ENCODE measurements at places on chromosomes 5 and 9. TPM values are rescaled to one million over a fixed set of nuclear protein-coding genes. Genes with fewer than 3 reads are reported as not detected.

DNA sequence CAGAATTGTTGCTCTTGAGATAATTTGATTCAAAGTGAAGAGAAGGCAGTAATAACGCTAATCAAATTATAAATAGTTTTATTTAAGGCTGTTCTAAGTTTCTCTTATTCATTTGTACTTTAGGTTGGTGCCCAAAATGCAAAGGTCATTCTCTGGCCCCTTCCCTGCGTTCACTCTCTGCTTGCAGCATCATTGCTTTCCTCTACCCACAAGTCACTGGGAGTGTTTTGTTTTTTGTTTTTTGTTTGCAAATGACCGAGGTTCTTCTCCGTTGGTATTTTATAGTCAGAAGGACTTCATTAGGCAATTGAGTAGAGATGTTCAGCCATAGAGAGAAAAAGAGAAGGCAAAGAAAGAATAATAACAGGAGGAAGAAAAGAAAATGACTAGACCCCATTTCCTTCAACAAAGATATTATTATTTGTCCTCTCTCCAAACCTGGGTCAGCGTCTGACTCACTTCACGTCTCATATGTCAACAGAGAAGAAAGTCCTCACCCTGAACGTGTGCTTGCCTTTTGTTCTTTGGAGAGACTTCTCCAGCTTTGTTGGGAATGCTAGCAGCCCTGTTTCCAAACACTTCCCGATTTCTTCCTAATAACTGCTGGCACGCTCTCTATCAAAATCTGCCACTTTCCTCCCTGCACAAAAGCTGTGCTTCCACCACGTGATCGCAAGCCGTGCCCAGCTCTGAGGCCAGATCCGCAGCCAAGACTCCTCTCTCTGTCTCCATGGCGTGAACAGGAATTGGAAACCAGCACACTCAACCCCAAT, 119.8 kb downstream of the EBF1 start:
- no peaks in the 10 kb centered on the region for H3K36me3 ChIP-seq
- DNase-seq, result peak; percentile 58
- no peaks in the 10 kb centered on the region for H3K27me3 ChIP-seq

- H3K27ac ChIP-seq, result peak overlapping the region; percentile 97
- DNase-seq, result peak; percentile 77
- no peaks in the 10 kb centered on the region for H3K27me3 ChIP-seq
- H3K36me3 ChIP-seq, result no peaks in the 10 kb centered on the region
Observed at GRCh38 chr5:150624334-150625163, 15.9 kb upstream of the SYNPO start.

DNA sequence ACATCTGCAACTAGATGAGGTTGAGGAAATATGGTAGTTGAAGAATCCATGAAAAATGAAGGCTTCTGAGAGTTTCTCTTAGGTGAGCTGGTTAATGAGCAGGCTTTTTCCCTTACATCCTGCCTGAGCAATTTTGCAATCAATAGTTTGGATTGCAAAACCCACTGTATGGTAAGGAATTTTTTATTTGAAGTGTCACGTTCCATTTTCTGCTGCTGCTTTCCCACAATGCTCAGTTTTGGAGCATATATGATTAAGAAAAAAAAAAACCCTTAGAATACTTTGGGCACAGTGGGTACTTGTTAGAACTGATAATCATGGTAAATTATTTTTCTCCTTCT, 144.2 kb downstream of the PCSK1 start:
- H3K36me3 ChIP-seq, result no peaks in the 10 kb centered on the region
- H3K4me1 ChIP-seq, result no peaks in the 10 kb centered on the region
- no peak overlapping the region for H3K27ac ChIP-seq
- no peaks in the 10 kb centered on the region for H3K27me3 ChIP-seq
- DNase-seq, result no peak
- no peak overlapping the region for H3K4me3 ChIP-seq

- no peak overlapping the region for H3K27ac ChIP-seq
- no peaks in the 10 kb centered on the region for H3K4me1 ChIP-seq
- H3K4me3 ChIP-seq, result no peak overlapping the region
- DNase-seq, result no peak
Observed at GRCh38 chr5:133321833-133322420, 270.1 kb downstream of the HSPA4 start.

- H3K4me1 ChIP-seq, result no peaks in the 10 kb centered on the region
- H3K36me3 ChIP-seq, result no peaks in the 10 kb centered on the region
- H3K27me3 ChIP-seq, result no peaks in the 10 kb centered on the region
Observed at GRCh38 chr5:76999451-76999850, 30.8 kb upstream of the AGGF1 start.

GRCh38 chr5:171957591-171958251, 48.7 kb downstream of the FBXW11 start:
- no peak overlapping the region for H3K4me3 ChIP-seq
- no peaks in the 10 kb centered on the region for H3K36me3 ChIP-seq
- no peak overlapping the region for H3K27ac ChIP-seq
- H3K4me1 ChIP-seq, result peaks cover 63% of the 10 kb centered on the region
- no peak for DNase-seq

The GFI1B gene
- not detected for total RNA-seq

The PRLR gene
- total RNA-seq, result 0.15 TPM

All from psoas muscle (tissue), 8 donors.